ENCODE measurements at places on chromosomes 7 and 10.

DNA sequence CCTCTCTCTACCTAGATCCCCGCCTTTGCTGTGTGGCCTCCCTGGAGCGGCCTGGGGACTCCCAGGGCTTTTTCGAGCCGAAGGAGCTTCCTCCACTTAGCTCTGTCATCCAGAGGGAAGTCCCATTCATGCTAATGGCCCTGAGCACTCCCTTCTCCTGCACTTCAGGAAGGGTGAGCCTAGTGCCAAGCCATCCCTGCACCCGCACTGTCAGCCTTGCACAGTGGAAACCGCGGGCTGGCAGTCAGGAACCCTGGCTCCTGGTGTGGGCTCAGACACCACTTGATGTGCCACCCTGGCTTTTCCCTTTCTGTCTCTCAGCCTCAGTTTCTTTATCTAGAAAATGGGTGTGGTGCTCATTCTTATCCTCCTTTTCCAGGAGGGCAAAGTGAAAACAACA is 131.6 kb downstream of the ZMIZ1 start:
- DNase-seq: no peak

DNA sequence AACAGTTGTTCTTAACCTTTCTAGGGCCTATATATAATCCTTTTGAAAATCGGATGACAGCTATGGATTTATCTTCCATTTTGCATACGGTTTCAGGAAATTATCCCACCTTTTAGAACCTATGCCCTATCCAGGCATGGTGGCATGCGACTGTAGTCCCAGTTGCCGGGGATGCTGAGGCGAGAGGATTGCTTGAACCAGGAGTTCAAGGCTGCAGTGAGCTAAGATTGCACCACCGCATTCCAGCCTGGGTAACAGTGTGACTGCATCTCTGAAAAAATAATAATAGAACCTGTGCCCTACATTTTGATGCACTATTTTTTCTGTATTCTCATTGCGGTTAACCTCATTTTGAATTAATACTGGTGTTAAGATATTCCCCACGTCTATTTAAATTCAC is 11.6 kb downstream of the CCAR1 start:
- no peak for DNase-seq

DNA sequence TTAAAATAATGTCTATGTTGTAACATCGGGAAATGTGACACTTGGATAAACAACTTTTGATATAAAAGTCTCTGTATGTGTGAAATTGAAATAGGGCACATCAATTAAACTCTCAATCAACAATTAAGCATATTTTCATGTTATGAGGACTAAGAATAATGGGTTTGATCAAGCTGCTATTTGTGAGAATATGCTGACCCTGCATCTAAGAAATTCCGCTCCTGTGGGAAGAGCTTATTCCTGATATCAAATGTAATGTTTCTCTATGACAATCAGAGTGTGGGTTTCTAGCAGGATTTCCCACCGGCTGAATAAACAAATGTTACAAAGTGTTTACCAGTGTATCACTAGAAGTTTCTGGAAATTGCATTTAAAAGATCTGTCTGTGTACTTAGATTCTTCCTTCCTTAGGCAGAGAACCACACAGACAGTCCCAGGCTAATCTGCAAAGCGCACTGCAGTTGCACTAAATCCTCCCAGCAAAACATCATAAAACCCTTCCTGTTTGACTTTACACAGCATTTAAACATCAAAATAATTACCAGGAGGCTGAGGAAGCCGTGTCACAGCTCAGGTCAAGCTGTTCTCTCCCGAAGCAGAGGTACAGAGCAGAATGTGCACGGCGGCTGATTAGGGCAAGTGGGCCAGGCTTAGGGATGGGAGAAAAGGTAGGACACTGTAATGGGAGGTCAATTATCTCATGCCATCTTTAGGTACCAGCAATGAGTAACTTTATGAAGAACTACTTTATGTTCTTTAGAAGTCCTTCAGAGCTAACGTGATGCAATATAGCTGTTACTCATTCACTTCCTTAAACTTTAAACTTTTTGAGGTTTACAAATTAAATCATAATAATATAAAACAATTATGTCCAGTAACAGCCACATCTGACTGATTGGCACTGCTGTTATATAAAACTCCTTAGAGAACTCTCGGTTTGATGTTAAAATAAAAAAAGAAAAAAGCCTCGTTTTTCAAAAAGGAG is 109.1 kb upstream of the CTTNBP2 start:
- DNase-seq: no peak

GRCh38 chr10:96958071-96958470 is 126.0 kb downstream of the LCOR start:
- DNase-seq: no peak

- DNase-seq: no peak
Observed at GRCh38 chr10:87505366-87506111, 846 bp downstream of the MINPP1 start.

DNA sequence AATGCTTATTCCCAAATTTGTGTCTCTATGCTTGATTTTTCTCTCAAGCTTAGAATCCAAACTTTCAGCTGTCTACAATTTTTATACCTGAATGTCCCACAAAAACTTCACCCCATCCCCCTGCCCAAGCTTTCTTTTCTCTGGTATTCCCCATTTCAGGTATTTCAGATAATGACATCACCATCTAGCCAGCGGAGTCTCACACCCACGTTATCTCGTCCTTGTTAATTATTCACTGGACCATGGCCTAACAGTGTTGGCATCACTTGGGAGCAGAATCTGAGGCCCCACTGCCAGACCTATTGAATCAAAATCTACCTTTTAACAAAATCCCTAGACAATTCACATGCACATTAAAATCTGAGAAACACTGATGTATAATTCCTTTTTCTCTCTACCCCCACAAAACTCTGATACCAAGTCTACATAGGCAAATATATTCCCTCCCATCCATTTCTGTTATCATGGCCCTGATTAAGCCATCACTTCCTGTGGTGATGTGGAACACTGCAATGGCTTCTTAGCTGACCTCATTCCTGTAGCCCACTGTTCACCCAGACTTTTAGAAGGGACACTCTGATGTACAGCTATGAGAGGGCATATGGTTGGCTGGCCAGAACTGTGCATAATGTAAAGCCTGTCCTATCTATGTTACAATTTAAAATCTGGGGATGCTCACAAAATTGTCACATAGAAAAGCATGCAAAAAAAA is 31.4 kb downstream of the ZNF438 start:
- DNase-seq: no peak

- no peak for DNase-seq
Observed at GRCh38 chr10:122188706-122189105, 82.4 kb upstream of the BTBD16 start.

DNA sequence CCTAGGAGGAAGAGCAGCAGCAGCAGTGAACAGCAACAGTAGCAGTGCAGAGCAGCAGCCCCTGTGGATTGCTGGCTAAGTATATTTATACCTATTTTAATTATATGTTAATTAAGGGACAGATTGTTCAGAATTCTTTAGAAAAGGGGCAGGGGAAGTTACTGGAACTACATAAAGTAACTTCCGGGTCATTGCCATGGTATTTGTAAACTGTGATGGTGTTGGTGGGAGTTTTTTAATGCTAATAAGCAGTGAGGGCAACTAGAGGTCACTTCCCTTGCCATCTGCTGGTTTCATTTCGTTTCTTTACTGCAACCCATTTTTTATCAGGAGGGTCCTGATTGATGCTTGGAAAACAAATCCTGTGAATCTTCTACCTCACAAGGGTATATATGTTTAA is 229.8 kb upstream of the PODXL start:
- no peak for DNase-seq

- no peak for DNase-seq
Observed at GRCh38 chr7:130309986-130310385, 17.0 kb downstream of the CPA4 start.

DNA sequence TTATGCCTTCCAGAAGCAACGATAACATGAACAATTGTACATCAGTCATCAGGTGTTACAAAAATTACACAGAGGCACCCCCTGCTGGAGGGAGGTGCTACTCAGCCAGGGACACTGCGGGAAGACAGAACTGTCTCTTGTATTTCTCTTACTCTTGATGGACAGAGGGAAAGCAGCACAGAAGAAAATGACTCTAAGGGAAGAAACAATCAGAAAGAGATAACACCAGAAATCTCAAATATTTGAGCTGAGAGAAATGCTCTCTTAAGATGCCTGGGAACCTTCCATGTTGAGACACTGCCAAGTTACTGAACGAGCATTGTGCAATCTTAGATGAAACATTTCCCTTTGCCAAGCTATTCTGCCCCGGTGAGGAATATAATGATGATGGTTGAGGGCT is 227.6 kb upstream of the NPSR1 start:
- DNase-seq: no peak

GRCh38 chr10:5477948-5478693 is 21.2 kb downstream of the CALML5 start:
- no peak for DNase-seq

DNA sequence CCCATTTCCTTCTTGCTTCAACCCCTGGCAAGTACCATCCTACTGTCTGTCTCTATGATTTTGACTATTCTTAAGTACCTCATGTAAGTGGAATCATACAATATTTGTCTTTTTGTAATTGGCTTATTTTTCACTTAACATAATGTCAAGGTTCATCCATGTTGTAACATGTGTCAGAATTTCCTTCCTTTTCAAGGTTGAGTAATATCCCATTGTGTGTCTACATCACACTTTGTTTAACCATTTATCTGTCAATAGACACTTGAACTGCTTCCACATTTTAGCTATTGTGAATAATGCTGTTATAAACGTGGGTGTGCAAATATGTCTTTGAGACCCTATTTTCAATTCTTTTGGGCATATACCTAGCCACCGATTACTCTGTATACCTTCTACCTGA is 14.0 kb upstream of the CDK14 start:
- DNase-seq: no peak

- no peak for DNase-seq
Observed at GRCh38 chr7:21690705-21691104, 147.9 kb downstream of the DNAH11 start.

DNA sequence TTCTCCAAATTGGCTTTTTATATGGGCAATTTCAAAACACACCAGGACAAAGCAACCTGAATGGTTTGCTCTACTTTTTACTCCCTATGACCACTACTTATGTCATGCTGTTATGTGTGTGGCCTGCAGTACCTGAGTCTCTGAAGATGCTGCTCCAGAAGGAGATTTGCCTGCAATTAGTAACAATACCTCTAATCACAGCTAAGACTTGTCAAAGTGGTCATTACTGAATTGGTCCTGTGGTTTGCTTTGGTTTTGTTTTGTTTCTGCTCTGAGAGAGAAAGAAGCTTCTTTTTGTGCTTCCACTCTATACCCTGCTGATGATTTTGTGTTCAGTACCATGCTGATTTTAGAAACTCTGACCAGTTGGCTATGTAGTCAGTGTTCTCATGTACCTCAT is 25.5 kb downstream of the HGF start:
- no peak for DNase-seq

DNA sequence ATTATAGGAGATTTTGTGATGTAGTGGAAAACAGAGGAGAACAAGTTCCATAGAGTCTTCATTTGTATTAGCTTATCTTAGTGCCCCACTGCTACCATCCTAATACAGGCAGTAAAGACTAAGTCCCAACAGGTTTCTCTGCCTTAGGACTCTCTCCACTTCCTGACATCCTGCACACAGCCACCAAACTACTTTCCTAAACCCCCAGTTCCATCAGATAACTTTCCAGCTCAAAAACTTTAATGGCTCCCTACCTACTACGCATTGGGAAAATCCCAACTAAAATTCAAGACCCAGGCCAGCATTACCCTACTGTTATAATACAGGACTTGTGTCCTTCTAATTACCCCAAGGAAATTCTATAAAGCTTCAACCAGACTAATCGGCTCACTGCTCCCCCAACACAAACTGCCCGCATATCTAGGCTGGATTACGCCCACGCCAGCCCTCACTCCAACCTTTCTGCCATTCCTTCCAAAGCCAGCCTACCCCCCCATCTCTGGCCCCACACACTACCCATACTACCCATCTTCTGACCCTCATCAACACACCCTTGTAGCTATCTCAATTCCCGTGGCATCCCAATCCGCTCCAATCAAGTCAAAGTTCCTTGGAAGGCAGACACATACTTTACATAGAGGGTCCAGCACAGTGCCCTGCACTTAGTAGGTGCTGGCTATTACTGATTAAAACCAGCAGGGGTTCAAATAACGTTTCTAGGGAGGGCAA is 1.4 kb downstream of the IDE start:
- no peak for DNase-seq

GRCh38 chr10:101495324-101495925 is 92.6 kb downstream of the POLL start:
- no peak for DNase-seq

- no peak for DNase-seq
Observed at GRCh38 chr7:128052404-128052803, 21.2 kb upstream of the LRRC4 start.

GRCh38 chr10:614790-615582 is 74.5 kb downstream of the DIP2C start:
- no peak for DNase-seq

DNA sequence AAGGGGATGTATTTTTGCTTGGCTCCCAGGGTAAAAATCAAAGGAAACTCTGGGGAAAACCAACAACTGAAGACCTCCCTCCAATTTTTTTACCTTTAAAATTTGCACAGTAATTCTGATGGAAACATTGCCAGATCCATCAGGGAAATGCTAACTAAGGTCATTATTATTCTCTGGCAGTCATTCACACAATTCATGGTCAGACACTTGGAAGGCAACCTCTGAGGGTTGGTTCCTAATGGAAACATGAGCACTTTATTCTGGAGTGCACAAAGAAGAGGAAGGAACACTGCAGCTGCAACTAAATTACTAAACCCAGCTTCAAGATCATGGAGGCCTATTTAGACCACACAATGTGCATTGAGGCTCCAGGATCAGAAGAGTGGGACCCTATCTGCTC is 34.2 kb downstream of the SRI start:
- no peak for DNase-seq

GRCh38 chr7:148815612-148816011 is 68.5 kb downstream of the EZH2 start:
- no peak for DNase-seq

DNA sequence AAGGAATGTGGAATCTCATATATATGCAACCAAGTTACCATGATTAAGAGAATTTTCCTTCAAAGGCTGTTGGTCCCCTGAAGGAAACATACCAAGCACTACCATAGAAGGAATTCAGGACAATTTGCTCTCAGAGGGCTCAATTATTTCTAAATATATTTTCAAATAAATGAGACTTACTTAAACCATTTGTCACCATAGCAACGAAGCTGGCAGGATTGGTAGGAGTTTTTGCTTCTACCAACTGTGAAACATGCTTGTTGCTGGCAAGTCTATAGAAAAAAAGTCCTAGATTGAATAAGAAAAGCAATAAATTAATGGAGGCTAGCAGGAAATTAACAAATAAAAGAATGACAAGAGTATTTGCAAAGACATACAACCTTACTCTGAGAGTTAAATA is 156.9 kb upstream of the NPSR1 start:
- DNase-seq: no peak

GRCh38 chr7:44062180-44062902 is 3.0 kb downstream of the PGAM2 start:
- no peak for DNase-seq

DNA sequence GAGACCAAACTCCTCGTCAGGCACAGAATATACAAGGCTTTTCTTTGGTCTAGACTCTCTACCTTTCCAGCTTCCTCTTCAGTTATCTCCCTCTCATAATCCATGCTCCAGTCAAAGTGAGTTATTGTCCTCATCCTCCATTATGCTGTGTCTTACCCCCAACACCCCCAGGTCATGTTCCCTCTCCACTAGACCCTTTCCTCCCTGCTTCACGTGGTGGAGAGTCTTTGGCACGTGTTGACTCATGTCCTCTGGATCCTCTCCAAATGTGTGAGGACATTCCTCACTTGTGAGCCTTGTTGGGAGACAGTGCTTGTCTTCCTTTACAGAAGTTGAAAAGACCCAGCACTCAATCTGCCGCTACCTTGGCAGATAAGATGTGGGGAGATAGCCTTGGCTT is 36.0 kb upstream of the DLD start:
- DNase-seq: no peak

GRCh38 chr10:59047957-59048618 is 128.4 kb upstream of the PHYHIPL start:
- no peak for DNase-seq
